ENCODE measurements at places on chromosomes 4 and X.

DNA sequence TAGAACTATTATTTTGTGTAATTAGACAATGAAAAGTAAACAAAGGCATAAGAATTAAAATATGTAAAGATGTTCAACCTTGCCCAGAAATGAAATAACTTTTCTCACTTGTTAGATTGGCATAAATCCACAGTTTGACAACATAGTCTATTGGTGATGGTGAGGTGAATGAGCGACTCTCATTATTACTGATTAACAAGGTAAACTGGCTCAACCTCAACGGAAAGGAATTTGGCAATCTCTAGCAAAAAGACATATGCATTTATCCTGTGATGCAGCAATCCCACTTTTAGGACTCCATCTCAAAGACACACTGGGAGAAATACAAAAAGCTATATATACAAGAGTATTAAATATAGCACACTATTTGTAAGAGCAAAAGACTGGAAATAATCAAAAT is 22.3 kb downstream of the UBA6 start:
- peak; percentile 71 for DNase-seq

DNA sequence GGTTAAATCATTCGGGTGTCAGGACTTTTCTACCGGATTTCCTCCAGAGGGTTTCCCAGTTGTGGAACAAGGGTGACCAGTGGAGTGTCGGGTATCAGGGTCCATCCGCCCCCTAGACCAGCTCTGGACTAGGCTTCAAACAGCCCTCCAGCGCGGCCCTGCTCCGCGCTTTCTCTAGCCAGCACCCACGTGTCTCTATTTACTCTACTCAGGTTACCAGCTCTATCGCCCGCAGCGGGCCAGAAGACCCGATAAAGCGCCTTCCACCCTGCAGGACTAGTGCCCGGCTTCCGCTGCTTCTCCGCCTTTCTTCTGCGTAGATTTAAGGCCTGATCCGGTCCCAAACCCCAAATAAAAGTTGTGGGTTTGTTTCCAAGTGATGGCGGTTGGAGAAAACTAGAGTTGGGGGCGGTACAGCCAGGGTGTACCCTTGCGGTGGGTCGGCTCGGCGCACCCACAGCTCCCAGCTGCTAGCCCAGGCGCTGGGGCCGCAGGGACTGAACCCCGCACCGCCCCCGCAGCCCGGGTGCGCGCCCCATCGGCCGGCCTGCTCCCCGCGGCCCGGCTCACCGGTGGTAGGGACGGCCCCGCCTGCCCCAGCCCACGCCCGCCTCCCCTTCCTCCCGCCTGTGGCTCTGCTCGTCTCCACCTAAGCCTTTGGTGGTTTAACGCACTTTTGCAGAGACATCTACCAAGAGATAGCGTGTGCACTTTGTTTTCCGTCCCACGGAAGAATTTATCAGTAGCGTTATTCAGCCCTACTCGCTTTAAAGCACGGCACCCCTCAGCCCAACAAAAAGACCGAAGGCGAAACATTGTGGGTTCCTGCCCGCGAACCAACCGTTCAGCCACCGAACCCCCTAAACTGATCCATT is 2.1 kb downstream of the LEF1 start:
- no peak for DNase-seq

GRCh38 chr4:48234575-48234974 is 35.1 kb downstream of the TEC start:
- no peak for DNase-seq

GRCh38 chrX:20712811-20713210 is 446.1 kb upstream of the RPS6KA3 start:
- DNase-seq: no peak

- no peak for DNase-seq
Measured at GRCh38 chr4:119823891-119824290, 195.3 kb upstream of the PDE5A start.

DNA sequence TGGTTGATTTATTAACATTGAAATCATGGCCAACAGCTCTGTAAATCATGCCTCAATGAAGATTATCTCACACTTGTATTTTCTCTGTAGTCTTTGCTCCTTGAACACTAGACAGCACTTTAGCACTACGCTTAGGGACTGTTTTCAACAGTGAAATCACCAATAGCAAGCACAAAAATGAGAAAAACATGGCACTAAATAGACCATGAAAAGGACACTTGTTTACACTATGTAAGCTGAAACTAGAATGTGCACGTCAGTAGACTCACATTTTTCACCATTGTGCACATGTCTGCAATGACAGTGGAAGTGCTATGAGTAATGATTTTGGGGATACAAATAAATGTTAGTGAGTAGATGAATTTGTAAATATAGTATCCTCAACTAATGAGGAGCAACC is 3.1 kb downstream of the BMP2K start:
- peak; percentile 14 for DNase-seq

DNA sequence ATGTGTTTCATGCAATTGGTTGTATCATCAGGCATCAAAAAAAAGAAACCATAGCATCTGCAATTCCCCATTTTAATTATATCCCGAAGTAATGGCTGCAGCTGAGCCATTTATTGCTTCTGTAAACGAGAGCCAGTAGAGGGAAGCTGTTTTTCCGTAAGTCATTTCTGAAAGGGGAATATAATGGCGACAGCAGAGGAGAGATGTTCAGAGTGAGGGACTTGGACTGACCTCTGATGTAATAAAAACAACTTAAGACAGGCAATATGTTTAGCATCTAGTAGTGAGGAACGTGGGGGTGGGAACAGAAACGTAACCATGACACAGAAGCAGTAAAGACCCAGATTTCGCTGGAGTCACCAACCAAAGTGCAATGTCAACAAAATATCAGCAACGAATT is 31.5 kb upstream of the NAA11 start:
- no peak for DNase-seq

GRCh38 chrX:6465756-6466155 is 69.2 kb downstream of the VCX3A start:
- peak; percentile 41 for DNase-seq

DNA sequence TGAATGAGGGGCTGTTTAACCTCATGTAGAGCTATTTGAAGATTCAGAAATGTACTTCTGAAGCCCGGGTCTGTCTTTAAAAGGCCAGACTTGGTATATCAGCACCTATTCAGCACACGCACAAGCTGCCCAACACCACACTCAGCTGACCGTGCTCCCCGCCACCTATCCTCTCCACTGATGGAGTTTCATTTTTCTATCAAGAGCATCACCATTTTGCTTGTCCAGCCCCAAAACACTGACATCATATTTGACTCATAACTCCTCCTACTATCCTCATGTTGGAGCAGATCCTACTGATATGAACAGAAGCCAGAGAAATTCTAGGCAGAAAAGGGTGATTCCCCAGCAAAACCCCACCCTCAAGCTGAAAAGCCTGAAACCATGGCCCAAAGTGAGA is 100.3 kb downstream of the SORBS2 start:
- peak; percentile 11 for DNase-seq

- DNase-seq: peak; percentile 83
Measured at GRCh38 chrX:152926279-152926678, 28.4 kb downstream of the ZNF185 start.

- DNase-seq: no peak
Measured at GRCh38 chrX:153334654-153335295, 822 bp downstream of the ZNF275 start.

DNA sequence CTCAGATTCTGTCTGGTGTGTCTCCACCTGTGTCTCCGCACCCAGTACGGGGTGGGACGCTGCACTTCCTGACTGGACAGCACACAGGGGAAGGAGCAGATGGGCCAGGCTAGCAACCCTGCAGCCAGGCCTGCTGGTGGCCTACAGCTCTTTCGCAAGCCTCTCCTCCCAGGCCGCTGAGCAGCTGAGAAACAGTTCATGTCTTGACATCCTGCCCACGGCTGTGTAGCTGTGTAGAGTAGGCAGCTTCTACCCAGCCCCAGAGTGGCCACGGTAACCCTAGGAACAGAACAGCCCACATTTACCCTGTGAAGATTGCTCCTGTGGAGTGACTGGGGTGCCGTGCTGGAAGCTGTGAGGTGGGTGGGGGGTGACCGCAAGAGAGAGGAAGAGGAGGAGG is 38.9 kb downstream of the CCNQ start:
- no peak for DNase-seq

- DNase-seq: no peak
Measured at GRCh38 chr4:18113710-18114331, 92.3 kb upstream of the LCORL start.

DNA sequence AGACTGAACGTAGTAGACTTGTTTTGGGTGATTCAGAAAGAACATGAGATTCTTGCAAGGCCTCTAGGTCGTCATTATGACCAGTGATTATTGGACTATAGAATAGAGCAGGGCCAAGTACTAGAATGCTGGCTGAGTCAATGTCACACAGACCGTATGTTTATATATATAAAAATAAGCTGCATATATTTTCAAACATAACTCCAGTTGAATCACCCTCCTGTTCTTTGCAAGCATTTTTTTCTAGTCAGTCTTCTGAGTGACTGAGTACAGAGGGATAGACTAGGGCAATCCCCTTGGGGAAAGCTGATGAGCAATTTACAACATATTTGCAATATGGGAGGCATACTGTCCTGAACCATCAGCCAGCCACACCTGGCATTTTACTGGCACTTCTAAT is 48.4 kb upstream of the PRPS1 start:
- DNase-seq: no peak

DNA sequence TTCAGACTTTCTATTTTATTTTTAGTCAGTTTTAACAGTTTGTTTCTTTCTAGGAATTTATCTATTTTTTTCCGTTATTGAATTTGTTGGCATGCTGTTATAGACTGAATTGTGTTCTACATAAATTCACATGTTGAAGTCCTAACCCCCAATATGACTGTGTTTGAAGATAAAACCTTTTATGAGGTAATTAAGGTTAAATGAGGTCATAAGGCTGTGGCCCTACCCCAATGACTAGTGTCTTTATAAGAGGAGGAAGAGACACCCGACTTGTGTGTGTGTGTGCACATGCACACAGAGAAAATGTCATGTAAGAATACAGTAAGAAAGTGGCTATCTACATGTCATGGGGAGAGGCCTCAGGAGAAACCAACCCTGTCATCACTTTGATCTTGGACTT is 146.3 kb downstream of the BRWD3 start:
- DNase-seq: no peak

Data from kidney tubule cell (primary cell).